Pancreas (tissue), 10 donors: ENCODE measurements at places on chromosomes 4 and X.

GRCh38 chrX:11585174-11585573 lies 80.5 kb downstream of the ARHGAP6 start:
- DNase-seq = no peak

GRCh38 chr4:148004228-148004857 lies 272.5 kb downstream of the ARHGAP10 start:
- DNase-seq = no peak

DNA sequence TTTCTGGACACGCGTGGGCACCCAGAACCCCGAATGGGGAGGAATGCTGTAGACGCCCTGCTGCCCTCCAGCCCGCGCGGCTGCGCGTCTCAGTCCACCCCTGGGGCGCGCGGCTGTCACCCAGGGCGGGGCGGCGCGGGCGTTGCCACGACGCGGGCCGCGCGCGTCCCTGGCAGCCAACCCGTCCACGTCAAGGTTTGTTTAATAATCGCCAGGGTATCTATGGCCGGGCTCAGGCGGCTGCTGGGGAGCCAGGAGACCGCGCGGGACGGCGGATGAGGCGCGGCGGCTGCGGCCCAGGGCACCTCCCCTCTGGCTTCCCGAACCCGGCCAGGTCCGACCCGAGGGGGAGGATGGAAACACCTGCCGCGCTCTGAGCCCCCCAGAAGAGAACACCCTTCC lies at the start of gene SPATA18:
Gene SPATA18, plus strand, starts transcription at position 92 of the 402 bp plus-strand sequence. CDS start 401 bp downstream, outside the sequence.
- DNase-seq = no peak

GRCh38 chrX:39731330-39731667 lies 366.5 kb downstream of the BCOR start:
- DNase-seq = no peak

DNA sequence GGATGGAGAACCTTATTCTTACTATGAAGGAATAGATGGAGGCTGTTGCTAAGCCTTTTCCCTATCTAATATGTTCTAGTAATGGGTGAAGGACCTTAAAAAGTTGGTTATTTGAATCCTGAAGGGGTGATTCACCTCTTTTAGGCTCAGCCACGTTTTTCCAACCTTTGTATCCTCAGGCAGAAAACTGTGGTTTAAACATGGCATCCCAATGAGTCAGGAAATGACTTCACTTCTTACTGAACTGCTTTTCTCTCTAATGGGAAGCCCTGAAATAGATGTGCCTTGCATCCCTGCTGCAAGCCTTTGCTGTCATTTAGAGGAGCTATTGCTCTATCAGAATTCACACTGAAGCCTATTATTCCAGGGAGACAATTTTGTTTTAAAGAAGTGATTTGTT lies 191.0 kb upstream of the ARX start:
- DNase-seq = no peak

DNA sequence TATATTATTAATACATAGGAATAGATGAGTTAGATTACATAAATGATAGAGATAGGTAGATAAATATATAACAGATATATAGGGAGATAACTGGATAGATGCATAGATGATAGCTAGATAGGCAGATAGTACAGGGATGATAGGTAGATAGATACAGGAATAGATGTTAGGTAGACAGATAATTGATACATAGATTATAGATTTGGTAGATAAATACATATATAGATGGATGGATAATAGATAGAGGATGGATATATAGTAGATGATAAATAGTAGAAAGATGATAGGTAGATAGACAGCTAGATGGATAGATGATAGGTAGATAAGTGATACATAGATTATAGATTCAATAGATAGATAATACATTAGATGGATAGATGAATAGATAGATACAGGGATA lies 283.6 kb downstream of the SHOX start:
- no peak for DNase-seq

GRCh38 chr4:91113130-91113706 lies 986.0 kb downstream of the CCSER1 start:
- no peak for DNase-seq

DNA sequence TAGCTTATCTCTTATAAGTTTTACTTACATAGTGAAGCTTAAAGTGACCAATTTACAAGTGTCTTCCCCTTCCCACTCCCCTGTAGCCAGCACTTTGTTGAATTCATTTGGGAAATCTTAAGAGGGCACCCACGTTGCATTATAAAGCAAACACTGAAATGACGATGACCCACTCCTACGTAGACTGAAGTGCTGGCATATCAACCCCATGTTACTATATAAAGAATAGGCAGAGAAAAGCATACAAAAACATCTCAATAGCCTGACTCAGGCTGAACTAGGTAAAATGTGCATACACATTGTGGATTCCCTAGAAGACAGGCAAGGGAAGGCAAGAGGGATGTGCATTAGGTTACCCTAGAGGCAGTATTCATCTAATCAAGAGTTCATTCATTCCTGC lies 313.4 kb downstream of the TENM3 start:
- no peak for DNase-seq

- no peak for DNase-seq
Observed at GRCh38 chr4:183411291-183411861, 33.1 kb upstream of the CDKN2AIP start.

GRCh38 chr4:123510221-123510620 lies 113.6 kb downstream of the SPRY1 start:
- no peak for DNase-seq

DNA sequence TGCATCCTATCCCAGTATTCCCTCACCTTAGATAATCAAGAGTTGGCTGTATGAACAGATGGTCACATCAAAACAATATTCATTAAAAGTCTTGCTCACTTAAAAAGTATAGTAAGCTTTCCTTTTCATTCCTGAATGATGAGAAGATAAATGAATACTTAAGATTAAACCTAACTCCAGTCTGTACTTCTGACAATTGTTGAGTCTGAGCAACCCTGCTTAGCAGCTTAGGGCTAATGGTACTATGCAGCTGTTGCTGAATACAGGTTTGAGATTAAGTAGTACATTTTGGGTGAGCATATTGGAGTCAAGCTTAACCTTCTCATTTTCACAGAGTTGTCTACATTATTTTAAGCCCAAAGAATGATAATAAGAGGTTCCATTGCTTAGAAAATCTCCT lies 121.7 kb upstream of the ETNPPL start:
- DNase-seq = no peak

DNA sequence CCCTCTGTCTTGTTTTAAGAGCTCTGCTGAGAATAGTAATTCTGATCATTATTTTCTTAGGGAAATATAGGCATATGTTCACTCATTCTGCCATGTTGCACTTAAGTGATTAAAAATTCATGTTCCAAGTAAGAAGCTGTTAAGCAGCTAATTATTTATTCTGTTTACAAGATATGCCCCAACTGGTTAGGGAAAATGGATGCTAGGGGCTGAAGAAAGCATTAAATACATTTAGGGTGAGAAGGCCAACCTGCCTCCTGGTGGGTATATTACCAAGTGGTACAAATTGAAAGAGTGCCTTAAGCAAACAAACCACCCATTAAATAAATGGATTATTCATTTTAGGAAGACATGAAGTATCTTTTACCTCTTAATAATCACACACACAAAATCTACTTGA lies 392.6 kb upstream of the EPHA5 start:
- no peak for DNase-seq
